ENCODE measurements at places on chromosomes 11 and 22.

DNA sequence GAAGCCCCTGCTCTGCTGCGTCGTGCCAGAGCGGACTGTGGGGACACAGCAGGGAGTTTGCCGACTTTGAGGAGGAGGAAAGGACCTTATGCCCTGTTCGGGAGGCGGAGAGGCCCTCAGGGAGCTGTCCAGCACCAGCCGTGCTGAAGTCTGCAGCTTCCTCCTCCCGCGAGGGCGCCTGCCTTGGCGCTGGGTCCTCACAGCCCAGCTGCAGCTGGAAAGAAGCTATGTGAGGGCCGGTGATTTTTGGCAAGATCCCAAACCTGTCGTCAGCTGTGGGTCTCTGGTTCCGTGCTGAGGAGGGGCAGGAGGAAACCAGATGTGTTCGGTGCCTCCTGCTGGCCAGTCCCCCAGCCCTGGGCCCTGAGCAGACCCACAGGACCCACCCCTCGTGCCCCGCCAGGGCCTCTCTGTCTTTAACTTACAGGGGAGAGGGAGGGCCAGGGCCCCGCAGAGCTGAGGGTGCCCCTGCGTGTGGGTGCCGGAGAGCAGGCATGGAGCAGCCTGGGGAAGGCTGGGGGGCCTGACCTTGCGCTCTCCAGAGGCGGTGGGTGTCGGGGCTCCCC, 12.0 kb downstream of the BRSK2 start:
- DNase-seq = no peak

- DNase-seq = no peak
Measured at GRCh38 chr22:38153821-38154562, 27.6 kb downstream of the PLA2G6 start.

DNA sequence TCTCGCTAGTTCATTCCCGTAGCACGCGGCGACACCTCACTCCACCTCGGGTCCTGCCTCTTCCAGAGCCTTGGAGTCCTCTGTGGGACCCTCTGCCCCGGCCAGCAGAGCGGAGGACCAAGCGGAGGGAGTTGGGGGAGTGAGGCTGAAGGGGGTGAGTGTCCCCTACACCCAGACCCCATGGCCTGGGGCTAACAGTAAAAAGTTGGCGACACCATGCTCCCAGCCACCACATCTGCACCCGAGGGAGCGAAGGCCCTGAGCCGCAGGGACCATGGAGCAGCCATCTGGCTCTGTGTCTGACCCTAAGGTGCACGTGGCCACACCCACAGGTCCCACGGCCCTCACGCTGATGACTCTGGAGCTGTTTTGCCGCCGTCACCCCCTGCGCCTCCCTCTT, 293.8 kb downstream of the BRD1 start:
- no peak for DNase-seq

- no peak for DNase-seq
Measured at GRCh38 chr11:27244900-27245299, 118.1 kb downstream of the CCDC34 start.

GRCh38 chr11:67486481-67487195, 3.8 kb downstream of the AIP start:
- DNase-seq = no peak

GRCh38 chr11:70036971-70037882, 40.9 kb upstream of the ANO1 start:
- no peak for DNase-seq

DNA sequence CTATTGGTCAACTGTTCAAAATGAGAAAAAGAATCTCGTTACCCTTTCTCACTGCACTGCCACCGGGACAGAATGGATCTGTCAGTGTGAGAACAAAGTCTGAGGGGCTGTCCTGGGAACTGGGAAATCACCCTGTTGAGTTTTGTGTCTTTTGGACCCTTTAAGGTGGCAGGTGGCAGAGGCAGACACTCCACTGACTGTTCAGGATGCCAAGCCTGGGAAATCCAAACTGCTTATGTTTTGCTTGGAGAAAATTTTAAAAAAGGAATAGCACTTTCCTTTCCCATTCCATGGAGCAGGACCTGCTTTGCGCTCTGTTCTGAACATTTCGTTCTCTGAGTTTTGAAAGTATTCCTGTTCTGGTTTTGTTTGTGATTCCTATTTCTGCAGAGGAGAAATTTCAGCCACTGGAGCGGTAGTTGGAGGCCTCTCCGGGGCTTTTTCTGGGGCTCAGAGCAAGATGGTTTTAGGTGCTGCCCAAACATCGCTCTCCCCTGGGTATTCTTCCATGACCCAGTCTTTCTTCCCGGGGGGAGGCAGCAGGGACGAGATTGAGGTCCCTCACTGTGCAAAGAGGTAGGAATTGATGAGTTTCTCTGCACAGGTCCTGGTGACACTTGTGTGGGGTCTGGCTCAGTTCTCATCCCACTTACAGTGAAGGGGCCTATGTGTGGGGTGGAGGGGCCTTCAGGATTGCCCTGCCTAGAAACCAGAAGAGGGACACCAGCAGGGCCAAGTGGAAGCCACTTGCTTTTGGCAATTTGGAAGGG, 138.5 kb upstream of the SYT13 start:
- no peak for DNase-seq

GRCh38 chr11:84035645-84036044, 749.5 kb upstream of the CCDC90B start:
- no peak for DNase-seq

DNA sequence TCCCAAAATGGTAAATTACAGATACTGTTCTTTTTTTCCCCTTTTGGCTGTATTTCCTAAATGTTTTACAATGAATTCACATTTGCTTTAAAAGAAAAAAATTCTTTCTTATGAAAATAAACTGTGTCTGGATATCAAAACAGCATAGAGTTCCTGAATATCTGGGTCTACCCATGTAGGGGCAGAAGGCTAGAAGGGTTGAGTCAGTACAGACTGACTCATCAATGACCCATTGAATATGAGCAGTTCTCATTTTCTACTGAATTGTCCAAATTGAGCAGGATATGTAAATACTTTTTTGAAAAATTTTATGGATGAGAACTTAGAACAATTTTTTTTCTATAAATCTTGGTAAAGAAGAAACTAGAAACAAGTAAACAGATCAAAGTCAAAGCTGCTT, 16.3 kb upstream of the C11orf87 start:
- no peak for DNase-seq
